ENCODE measurements at places on chromosomes 5 and 9.

- DNase-seq: no peak
Measured at GRCh38 chr9:92769990-92770359, 5.3 kb upstream of the BICD2 start.

DNA sequence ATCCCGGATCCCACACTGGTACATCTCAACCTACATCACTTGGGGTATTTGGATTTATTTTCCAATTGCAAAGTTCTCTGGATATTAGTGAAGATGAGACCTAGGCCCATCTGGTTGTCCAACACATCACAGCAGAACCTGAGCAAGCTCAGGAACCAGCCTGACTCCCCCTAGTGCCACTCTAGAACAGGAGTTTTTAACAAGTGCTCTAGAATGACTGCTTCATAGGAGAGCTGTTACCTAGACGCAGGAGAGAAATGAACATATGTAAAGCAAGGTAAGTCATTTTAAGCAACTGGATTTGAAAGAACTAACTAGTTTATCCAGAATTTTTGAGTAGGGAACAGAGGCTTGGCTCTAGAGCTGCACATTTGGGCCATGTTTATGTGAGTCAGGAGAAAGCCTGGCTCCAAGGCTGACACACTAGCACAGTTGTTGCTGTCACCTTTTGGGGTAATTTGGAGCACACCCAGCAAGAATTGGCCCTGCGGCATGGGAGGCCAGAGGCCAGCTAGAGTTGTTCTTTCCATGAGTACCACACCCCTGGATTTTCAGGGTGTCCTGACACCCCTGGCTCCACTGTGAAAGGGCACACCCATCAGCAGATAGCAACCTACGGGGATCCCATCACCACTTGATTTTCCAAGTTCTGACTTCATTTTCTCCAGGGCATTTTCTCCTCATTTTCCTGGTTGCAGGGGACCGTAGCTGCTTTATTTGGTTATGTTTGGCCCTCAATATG lies 110.9 kb upstream of the LPAR1 start:
- no peak for DNase-seq

- no peak for DNase-seq
Measured at GRCh38 chr5:6399980-6400910, 21.9 kb upstream of the MED10 start.

GRCh38 chr5:105504-106070 lies 13.6 kb downstream of the PLEKHG4B start:
- no peak for DNase-seq

- no peak for DNase-seq
Measured at GRCh38 chr5:145407300-145408047, 427.7 kb downstream of the PRELID2 start.

DNA sequence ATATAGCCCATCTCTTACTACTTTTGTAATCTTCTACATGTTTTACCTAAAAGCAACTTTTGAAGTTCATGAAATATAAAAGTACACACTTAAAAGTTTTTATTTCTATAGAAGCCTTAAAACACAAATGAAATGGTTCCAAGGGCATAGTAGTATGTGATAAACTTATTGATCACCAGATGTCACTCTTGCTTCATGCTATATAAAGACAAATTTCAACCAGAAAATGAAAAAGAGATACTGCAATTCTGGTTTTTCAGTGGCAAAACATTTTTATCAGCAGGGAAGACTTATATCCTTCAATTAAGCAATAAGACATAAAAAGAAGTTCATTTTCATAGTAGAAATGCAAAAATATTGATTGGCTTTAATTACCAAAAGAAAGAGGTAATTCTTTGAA lies 69.4 kb upstream of the FBXL17 start:
- no peak for DNase-seq

- no peak for DNase-seq
Measured at GRCh38 chr9:32004431-32005076, 379.9 kb upstream of the ACO1 start.

GRCh38 chr5:151234476-151235238 lies 10.8 kb upstream of the CCDC69 start:
- DNase-seq: no peak

DNA sequence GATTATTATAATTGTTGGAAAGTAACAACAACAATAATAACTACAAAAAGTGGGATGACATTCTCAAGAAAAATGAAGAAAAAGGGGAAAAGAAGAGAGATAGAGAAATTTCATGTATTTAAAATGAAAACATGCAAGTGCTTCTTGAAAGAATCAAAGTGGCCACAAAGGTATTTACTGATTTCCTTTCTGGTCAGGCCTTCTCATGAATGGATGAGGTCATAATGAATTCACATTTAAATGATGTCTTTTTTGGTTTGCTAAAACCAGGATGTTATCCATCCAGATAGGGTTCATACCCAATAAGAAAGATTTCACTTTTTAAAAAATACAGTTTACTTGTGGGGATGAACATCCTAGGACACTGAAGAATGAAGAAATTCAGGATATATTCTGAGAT lies 446.4 kb upstream of the PTGER4 start:
- DNase-seq: no peak

DNA sequence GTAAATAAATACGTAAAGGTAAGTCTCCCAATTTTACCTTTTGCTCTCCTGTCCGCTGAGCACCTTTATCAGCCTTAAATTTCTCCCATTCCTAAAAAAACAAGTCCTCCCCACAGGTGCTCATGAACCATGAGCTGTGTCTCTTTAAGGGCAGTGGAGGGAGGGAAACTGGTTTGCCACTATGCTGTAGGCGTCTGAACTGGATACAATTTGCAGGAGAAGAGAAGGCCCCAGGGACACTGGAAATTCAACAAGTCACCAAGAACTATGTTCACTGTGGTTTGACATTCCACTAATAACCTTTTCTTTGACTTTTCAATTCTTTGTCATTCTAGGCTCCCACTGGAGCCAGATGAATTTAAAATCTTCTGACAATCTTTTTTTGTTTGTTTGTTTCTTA lies 72.2 kb downstream of the LHFPL2 start:
- DNase-seq: no peak
